ENCODE measurements at places on chromosomes 5 and 9.

- no peak for DNase-seq
These were observed 21.8 kb downstream of the ELOVL7 start for GRCh38 chr5:60822285-60822556.

- no peak for DNase-seq
These were observed at the start of gene VAV2 for GRCh38 chr9:133991964-133992779. VAV2 (minus strand) TSS chr9:133992324; CDS start chr9:133992278, 46 bp downstream.

GRCh38 chr5:89204756-89205155 is 321.8 kb upstream of the MEF2C start:
- no peak for DNase-seq

DNA sequence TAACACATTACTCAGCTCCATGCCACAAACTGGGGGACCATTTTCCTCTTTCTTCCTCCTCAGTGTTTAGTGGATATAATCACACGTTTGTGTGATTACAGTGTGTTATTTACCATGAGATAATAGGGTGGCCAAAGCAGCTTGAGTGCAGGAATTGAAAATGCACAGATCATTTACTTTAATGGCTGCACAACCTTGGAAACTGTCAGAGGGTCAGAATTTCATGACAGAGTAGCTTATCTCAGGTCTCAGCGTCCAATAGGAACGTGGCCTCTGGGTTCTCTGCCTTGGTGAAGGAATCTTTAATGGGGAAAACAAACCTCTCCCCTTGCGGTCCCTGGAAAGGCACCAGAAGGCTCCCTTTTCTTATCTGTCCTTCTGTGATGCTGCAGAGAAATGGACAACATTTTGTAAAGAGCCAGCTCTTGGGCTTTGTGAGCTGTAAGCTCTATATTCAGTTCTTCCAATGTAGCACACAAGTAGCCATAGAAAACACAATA is 87.4 kb upstream of the CD180 start:
- DNase-seq: no peak

DNA sequence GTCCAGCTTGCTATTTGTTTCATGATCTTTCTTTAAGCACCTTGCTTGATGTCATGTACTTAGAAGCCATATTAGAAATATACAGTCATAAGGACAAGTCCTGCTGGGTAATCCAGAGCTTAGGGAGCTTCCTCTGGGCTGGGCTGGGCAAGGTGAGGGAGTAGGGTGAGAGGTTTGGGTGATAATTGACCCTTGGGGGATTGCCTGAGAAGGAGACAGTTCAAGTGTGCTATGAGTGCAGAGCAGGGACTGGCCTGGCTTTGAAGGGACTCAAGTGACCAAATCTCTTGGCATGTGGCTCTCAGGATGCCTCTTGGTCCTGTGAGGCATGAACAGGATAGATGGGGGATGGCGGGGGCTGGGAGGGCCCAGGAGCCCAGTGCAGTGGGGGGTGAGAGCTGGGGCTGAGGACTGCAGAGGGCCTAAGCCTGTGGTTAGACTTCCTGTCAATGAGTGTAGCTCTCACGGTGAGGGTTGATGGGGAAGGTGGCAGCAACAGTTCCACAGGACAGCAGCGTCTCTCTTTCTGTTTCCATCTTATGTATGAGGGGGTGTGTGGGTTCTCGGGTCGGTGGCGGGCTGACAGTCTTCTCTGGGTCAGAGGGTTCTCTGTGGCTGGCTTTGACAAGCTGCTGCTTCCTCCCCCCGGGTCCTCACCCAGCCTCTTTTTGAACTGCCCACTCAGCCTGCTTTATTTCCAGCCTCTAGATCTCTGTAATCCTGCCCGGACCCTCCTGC is 53.5 kb downstream of the RGS3 start:
- DNase-seq: peak; percentile 73

- no peak for DNase-seq
These were observed 135.4 kb upstream of the RASEF start for GRCh38 chr9:83198371-83198770.
